ENCODE measurements at places on chromosomes 16 and 17.

GRCh38 chr16:4924593-4925292 is 12.2 kb downstream of the PPL start:
- no peak for DNase-seq

GRCh38 chr17:79866791-79867518 is 27.7 kb upstream of the CBX4 start:
- peak; percentile 15 for DNase-seq

DNA sequence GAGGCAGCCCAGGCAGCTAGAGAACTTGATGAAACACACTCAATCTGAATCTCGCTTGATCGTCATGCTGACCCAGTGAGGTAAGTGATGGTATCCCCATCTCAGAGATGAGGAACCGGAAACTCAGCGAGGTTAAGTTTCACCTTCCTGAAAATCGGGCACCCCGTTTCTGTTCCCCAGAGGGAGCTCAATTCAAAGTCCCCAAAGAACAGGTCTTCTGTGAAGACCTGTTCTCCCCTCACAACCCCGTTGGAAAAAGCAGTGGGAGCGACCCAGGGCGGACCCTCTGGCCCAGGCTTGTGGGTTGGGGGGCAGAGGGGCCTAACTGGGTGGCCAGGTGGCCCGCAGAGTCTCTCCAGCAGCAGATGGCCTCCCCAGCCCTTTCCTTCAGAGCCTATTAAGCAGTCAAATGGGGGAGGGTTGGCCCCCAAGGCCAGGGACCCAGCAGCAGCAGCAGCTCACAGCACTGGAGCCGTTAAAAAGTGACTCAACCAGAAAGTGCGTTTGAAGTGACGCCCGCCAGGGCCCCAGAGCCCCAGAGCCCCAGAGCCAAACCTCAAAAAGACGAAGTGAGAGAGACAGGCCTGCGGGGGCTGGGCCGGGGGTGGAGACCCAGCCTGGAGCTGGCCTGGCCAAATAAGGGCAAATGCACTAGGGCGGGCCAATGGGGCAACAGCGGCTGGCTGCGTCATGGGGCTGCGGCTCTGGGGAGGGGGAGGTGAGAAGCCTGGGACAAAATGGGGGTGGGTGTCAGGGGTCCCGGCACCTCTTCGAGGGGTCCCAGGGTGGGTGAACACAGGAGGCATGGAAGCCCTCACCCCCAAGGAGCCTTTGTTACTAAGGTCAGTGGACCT is 9.2 kb upstream of the TSPOAP1 start:
- DNase-seq = peak; percentile 96

DNA sequence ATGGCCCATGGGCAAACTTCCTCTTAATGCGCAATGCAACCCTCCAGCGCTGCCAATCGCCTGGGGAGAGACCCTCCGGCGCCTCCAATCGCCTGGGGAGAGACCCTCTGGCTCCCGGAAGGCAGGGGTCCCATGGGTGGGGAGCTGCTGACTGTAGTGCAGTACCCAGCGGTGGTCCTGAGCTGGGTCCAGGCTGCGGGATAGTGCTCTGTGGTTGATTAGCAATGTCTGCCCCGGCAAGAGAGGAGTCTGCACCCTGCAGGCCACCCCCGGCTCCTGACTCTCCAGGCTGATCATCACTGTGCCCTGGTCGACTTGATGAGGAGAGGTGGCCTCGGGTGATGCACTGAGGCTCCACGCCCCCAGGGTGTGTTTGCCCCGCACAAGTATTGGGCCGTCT is 44.6 kb upstream of the ZNF469 start:
- DNase-seq = no peak

DNA sequence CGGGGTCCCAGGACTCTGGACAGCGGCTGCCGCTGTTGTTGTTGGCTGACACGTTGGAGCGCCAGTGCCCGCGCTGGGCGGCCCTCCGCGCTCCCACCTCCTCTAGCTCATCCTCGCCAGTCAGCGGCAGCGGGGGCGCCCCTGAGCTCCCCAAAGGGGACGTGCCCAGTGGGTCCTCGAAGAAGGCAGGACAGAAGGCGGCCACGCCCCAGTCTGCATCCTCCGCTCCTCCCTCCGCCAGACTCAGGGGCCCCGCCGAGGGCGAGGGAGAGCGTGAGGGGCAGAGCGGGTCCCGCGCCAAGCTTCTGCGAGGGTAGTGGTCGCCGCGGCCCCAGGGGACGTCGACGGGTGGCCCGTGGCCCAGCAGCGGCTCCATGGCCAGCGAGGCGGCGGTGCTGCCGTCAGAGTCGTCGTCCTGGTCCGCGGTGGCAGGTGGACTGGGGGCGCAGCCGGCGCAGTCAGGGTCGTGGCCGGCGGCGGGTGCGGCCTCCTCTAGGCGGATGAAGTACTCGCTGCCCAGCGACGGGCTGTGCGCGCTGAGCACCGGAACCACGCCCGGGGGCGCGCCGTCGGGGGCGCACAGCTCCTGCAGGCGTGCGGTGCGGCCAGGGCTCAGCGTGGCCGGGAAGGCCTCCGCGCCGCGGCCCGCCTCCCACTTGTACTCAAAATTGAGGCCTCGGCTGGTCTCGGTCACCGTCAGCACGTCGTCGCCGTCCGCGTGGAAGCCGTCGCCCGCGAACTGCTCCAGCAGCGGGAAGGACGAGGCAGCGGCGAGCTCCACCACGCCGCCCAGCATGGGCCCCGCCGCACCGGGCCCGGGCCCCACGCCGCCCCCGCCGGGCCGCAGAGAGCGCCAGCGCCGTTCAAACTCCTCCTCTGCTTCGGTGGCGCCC is 43.2 kb upstream of the PVALEF start:
- no peak for DNase-seq

DNA sequence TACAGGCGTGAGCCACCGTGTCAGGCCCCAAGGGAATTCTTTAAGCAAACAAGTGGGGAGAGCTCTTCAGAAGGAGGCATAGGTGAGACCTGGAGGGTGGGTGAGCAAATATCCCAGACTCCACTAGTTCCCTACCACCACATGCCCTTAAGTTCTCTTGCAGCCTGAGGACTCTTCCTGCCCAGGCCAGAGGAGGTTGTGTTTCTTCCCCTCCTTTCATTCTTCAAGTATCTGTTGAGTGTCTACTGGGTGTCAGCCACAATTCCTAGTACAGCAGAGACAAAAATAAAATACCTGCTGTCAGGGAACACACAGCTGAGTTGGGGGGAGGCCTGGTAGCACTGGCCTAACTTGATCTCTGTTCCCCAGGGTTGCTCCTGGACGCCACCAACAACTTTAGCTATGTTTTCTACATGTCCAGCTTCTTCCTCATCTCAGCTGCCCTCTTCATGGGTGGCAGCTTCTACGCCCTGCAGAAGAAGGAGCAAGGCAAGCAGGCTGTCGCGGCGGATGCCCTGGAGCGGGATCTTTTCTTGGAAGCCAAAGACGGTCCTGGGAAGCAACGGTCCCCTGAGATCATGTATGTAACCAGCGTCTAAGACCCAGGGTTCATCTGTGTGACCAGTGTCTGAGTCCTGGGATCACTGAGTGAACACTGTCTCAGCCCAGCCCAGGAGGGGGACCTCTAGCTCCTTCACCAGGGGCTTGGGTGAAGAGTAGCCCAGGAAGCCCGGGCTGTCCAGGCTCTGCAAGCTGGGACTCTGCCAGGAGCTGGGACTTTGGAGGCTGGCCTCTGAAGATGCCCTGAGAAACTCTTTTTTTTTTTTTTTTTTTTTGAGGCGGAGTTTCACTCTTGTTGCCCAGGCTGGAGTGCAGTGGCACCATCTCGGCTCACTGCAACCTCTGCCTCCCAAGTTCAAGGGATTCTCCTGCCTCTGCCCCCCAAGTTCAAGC is 5.9 kb upstream of the ARMC7 start:
- no peak for DNase-seq

DNA sequence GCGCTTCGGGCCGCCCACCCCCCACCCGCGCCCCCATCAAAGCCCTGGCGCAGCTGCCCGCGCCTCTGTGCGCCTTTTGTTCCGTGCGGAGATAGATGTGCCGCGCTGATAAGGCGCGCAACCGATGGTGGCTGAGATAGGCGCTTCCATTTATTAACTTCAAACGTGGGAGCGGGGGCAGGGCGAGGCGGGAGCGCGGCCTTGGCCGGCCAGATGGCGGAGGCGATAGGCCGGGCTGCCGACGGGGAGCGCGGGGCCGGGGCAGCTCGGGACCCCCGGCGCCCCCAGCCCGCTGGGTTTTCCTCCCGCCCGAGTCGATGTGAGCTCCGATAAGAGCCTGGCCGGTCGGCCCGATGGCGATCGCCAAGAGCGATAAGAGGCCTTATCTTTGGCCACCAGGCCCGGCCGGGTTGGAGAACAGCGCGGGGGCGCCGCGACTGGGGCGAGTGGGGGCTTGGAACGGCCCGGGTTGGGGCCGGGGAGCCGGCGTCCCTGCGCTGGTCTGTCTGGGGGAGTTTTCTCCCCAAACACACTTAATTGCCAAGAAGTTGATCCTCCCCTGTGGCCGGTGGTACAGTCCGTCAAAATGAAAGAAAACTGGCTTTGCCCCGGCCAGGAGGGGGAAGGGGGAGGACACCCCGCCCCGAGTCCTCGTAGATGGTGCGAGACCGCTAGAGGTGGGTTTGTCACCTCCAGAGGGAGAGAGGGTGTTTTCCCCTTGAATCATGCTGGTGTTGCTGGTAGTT is 2.7 kb downstream of the ZFPM1 start:
- DNase-seq = peak; percentile 90

- peak; percentile 78 for DNase-seq
These were observed 6.3 kb downstream of the LMF1 start for GRCh38 chr16:964356-965035.

DNA sequence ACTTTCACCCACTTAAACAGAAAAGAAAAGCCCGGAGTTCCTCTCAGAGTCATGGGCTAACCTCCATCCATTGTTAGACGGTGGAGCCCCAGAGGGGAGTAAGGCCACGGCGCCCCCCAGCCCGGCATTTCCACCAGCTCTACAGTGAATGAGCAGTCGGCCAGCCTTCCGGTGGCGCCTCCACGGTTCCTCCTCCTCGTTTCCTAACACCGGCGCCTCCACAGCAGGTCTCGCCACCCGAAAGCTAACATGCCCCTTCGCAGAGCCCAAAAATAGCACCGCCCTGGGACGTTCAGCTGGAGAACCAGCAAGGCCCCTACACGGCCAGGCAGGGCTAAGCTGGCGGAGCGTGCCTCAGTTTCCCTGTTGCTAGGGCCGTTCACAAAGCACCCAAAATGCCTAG is 858 bp downstream of the MMD start:
- DNase-seq = peak; percentile 61

- DNase-seq = no peak
These were observed 477.5 kb downstream of the WWOX start for GRCh38 chr16:78576941-78577340.

DNA sequence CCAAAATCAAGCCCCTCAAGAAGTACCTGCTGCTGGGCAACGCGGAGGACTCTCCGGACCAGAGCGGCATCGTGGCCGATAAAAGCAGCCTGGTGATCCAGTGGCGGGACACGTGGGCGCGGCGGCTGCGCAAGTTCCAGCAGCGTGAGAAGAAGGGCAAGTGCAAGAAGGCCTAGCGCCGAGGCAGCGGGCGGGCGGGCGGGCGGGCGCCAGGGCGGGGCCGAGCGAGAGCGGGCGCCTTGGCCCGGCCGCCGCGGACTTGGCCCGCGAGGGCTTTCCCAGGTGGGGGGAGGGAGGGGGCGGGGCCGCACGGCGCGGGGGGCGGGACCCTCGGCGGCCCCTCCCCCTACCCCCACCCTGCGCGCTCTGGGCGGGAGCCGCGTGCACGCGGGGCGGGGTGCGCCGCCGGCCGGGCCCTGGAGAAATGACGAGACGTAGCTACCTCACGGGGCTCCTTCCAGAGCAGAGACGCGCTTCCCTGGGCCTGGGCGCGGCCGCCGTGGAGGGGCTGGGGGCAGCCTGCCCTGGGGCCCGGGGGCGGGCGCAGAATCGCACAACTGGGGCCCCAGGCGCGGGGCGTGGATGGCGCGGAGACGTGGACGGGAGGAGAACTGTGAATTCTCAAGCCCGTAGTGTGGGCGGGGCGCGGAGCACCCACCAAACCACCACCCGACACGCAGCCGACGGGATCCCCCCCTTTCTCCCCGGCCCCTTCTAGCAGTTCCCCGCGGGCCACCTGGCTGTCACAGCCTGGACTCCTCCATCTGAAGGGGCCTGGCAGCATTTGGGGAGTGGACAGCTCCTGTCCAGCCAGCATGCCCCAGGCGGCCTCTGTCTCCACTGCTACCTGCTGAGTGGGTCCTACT is 218.7 kb downstream of the NTN1 start:
- DNase-seq = peak; percentile 75

DNA sequence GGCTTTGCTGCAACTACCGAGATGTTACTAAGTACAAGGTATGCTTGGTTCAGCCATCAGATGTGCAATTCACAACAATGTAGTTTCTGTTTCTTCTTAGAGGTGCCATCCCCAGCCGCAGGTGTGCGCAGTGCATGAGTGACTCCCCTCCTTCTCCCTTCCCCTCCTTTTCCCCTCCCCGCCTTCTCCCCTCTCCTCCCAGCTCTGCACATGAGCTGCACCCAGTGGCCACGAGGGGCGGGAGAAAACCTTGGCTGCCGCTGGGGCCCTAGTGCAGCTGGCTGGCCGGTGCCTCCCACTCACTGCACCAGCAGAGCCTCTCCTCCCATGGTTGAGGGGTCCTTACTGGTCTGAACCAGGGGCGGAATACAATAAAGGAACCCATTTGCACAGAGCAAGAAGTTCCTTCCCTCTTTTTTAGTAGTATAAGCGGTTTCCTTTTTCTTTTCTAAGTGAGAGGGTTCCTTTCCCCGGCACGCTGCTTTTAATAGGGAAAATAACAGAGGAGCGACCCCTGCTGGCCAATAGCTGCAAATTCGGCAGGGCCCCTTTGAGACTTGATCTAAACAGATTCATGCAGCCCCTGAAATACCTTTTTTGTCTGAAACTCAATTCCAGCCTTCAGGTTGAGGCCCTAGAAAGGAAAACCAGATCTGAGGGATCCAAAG is 7.8 kb upstream of the CCL15 start:
- DNase-seq = peak; percentile 17

- no peak for DNase-seq
These were observed 29.6 kb downstream of the NPTX1 start for GRCh38 chr17:80446645-80447405.

- DNase-seq = peak; percentile 61
These were observed 658 bp downstream of the TNFRSF12A start for GRCh38 chr16:3020604-3021448.

GRCh38 chr17:50663812-50664374 is 29.2 kb downstream of the ABCC3 start:
- DNase-seq = no peak

GRCh38 chr16:12513076-12513790 is 290.5 kb downstream of the CPPED1 start:
- no peak for DNase-seq

GRCh38 chr16:30490210-30490609 is 17.7 kb downstream of the ITGAL start:
- DNase-seq = no peak

GRCh38 chr16:89319886-89320781 is 102.6 kb downstream of the ZNF778 start:
- peak; percentile 74 for DNase-seq

DNA sequence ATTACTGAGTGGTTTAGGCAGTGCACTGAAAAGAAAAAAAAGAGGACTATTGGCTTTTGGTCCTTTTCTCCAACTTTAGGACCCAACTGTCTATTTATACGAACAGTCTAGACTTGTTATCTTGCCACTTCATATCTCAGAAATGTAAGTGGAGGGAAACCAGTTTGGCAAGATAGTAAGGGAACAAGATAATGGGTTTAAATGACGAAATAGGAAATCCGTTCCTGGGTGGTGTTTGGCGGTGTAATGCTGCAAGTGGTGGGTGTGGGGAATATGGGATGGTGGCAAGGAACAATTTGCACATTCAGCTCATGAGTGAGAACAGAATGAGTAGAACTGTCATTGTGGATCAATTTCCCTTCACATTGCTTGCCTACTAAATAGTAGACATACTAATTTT is 44.7 kb downstream of the GRB7 start:
- no peak for DNase-seq
